Fibroblast of skin of scalp (primary cell): ENCODE measurements at places on chromosomes 1 and 21.

DNA sequence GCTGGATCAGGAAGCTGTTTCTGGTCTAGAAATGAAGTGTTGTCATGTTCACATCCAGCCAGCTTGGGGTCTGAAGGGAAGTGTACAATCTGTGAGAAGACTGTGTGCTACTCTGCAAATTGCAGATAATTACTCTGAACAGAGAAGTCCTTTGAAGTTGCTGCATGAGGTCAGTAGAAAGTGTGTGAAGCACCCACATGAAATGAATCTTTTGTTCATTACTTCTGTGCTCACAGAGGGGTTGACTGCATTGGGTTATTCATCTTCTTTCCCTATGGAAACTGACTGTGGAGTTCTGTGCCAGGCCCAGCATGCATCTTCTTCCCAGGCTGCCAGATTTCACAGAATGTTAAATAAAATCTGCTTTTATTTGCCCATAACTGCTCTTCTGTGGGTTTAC lies 47.1 kb downstream of the CTH start:
- DNase-seq, result no peak

GRCh38 chr1:100606438-100606837 lies 68.5 kb downstream of the GPR88 start:
- peak; percentile 76 for DNase-seq

DNA sequence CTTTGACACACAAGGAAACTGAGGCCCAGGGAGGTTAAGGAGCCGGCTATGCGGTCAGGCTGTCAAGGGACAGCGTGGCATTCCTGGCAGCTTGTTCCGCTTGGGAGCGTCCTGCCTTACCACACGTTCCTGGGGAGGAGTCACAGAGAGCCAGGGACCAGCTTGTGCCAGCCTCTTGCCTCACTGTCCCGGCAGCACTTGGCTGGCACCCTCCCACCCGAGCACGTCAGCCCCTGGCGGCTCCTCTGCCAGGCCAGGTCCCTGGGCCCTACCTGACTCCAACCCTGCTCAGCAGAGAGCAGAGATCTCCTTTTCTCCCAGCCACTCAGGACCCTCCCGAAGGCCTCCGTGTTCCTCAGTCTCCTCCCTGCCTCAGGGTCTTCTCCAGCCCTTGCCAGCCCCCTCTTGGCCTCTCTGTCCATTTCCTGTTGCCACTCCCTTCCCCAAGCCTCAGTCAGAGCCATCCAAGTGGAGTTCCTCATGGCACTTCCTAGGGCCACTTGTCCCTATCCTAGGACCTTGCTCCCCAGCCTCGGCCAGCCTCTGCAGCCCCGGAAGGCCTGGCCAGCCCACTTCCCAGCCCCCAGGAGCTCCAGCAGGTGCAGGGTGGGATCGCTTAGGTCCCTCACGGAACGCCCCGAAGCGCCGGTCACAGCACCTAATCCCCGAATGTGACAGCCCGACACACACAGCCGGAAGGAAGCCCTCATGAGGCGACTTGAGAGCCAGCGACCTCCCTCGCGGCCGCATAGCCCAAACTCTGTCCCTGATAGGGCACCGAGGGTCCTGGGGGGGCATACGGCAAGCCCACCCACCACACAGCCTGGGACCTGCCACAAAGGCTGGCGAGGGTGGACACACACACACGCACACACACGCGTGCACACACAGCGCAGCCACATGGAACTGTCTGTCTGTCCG lies 130.3 kb downstream of the CASZ1 start:
- DNase-seq, result no peak

DNA sequence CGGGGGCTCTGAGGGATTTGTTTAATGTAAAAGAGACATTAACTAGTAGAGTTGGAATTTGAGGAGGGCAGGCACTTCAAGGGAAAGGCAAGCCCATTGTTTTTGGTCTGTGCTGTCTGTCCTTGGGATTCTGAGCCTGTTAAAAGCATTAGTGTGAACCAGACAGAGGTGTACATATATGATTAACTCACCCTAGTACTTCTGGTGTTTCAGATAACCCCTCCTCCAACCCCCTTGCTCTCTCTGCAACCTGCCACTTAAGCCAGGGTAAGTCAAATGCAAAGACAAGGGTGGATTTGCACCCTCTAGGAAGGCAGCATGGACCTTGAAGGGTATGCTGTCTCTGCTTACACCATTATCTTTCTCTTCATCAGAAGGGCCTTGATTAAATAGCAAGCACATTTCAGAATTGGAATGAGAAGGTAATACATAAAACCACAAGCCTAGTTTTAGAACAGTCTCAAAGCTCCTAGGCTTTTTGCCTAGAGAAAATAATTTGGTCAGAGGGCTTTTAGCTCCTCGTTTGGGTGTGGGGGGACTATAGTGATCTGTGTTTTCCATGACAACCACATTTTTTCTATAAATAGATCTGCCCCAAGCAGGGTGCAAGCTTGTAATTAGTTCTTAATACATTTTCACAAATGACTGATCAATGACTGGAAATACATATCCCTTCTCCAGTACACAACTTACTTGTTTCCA lies 120.7 kb upstream of the SGIP1 start:
- no peak for DNase-seq

DNA sequence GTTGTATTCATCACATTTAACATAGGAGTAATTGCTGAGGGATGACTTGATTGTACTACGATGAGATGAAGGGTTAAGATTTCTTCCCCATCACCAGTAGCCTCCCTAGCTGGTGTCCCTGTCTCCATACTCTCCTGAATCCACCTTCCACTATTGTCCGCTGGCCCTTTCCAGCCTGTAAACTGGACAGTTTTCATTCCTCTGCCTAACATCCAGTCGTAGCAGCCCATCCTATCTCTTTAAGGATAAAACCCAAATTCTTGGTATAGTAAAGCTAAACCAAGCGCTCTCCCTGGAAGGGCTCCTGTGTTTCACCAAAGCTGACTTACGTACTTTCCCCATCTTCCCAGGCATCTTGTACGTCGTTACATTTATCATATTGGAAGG lies 670 bp downstream of the COX20 start:
- DNase-seq, result no peak

GRCh38 chr1:109850827-109851226 lies 59.8 kb upstream of the CSF1 start:
- DNase-seq, result no peak

GRCh38 chr1:108130794-108131193 lies 69.3 kb downstream of the SLC25A24 start:
- DNase-seq, result no peak

DNA sequence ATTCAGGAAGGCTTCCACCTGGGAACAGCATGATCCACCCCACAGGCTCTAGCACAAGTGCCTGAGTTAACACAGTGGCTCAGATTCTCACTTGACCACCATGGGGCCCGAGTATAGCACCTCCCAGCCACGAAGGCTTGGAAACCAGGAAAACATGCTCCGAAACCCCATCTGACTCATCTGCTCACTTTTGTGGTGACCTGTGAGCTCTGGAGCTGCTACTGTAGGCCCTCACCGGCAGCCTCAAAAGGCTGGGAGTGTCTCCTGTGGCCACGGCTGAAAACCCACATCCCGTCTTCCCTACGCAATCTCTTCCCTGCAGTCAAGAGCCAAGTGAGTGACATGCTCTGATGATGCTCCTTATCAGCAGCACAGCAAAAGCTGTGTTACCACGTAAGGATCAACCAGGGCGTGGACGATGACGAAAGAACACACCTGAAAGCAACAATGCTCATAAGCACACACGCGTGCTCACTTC lies 81.4 kb downstream of the TGFBR3 start:
- DNase-seq, result peak; percentile 41

GRCh38 chr1:157155658-157156057 lies 17.5 kb upstream of the ETV3 start:
- peak; percentile 38 for DNase-seq

DNA sequence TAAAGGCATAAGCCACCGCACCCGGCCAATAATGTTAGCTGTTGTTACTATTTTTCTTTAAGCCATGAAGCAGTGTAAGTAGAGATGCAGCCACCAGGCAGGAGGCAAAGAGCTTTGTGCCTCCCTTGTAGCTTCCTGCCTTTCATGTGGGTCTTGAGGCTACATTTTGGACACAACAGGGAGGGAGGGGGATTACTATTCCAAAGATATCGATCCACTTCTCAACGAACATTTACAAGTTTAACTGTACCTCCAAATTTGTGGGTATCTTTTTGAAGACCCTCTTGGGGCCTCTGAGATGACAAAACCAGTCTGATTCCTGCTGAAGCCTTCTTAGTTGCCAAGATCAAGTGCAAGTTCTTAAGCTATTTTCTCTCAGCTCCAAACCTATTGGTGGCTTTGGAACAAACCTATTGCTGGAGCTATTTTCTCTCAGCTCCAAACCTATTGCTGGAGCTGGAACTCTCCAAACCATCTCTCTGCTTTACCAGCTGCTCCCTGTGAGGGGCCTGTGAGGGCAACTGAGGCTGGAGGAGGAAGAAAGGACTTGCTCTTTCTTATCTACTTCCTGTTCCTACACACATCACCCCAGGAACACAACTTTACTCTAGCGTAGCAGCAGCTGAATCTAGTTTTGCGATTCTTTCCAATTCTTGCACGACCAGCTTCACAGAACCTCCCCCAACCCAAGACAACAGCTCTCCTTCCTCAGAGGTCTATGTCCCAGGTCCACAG lies 16.1 kb upstream of the RCAN3 start:
- DNase-seq, result no peak

- DNase-seq, result no peak
Measured at GRCh38 chr1:109622895-109623294, 3.3 kb downstream of the AMPD2 start.

- DNase-seq, result no peak
Measured at GRCh38 chr1:172628401-172628800, 30.5 kb upstream of the FASLG start.

- DNase-seq, result no peak
Measured at GRCh38 chr21:42148584-42148983, 70.4 kb upstream of the ABCG1 start.

- DNase-seq, result no peak
Measured at GRCh38 chr1:18953731-18954231, 2.7 kb downstream of the IFFO2 start.

DNA sequence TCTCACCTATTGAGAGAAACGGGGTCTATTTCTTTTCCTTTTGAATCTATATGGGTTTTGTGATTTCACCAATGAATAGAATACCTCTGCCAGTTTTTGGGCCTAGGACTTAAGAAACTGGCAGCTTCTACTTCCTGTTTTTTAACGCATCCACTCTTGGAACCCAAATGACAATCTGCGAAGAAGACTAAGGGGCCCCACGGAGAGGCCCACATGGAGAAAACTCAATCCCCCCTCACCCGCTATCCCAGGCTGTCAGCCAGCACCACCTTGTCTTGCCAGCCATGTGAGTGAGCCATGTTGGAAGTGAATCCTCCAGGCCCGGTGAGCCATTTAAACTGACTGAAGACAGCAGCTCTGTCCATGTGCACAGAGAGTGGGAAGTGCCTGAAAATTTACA lies 3.6 kb upstream of the HENMT1 start:
- no peak for DNase-seq

- DNase-seq, result peak; percentile 38
Measured at GRCh38 chr1:152110365-152110859, 4.8 kb downstream of the TCHH start.

GRCh38 chr1:200659269-200659668 lies 10.4 kb downstream of the DDX59 start:
- DNase-seq, result no peak

DNA sequence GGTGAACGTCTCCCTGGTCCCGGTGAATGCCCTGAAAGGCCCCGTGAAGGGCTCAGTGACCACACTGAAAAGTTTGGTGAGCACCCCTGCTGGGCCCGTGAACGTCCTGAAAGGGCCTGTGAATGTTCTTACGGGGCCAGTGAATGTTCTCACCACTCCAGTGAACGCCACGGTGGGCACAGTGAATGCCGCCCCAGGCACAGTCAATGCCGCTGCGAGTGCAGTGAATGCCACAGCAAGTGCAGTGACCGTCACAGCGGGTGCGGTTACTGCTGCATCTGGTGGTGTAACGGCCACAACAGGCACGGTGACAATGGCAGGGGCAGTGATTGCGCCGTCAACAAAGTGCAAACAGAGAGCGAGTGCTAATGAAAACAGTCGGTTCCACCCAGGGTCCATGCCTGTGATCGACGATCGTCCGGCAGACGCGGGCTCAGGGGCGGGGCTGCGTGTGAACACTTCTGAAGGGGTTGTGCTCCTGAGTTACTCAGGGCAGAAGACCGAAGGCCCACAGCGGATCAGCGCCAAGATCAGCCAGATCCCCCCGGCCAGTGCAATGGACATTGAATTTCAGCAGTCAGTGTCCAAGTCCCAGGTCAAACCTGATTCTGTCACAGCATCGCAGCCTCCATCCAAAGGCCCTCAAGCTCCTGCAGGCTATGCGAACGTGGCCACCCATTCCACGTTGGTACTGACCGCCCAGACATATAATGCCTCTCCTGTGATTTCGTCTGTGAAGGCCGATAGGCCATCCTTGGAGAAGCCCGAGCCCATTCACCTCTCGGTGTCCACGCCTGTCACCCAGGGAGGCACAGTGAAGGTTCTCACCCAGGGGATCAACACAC lies 41.5 kb downstream of the ZBTB17 start:
- no peak for DNase-seq

GRCh38 chr1:16720351-16721223 lies 19.7 kb upstream of the RNU1-4 start:
- no peak for DNase-seq

DNA sequence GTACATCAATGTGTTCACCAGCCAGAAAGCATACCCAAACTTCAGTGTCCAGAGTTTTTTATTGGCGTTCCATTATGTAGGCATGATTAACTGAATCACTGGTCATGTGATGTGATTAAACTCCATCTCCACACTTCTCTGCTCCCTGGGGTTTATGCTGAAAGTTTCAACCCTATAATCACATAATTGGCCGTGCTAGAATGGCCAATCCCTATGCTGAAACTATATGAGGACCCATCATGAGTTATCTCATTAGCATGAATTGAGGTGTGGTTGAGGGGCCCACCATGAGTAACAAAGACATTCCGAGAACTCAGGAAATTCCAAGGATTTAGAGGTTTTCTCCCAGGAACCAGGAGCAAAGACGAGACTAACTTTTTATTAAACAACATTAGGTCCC lies 31.8 kb upstream of the FBXO28 start:
- DNase-seq, result peak; percentile 62

GRCh38 chr21:40047211-40047610 lies 180.0 kb downstream of the PCP4 start:
- peak; percentile 4 for DNase-seq

GRCh38 chr1:199279872-199280645 lies 641.2 kb downstream of the PTPRC start:
- peak; percentile 14 for DNase-seq

DNA sequence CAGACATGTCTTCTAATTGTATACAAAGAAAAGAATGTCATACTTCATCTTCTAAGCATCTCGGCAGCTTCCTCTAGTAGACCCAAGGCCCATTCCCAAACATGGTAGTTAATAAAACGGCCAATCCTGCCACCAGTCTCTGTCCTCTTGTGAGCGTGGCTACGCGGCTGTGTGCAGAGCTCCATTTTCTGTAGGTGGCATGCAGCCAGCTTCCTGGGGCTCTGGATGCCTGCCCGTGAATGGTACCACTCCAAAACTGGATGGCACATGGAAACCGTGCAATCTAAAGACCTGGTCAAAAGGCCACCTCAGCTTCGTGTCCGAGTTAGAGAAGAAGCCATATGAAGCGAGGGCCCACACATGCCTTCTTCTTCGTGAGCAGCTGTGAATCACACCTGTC lies 110.7 kb downstream of the SIPA1L2 start:
- no peak for DNase-seq
